ENCODE measurements at places on chromosomes 5 and 9. TPM values are rescaled to one million over a fixed set of nuclear protein-coding genes. Genes with fewer than 3 reads are reported as not detected.

Gene C5orf46
- not detected for total RNA-seq

Gene TBCA
- total RNA-seq: 97.4 TPM

DNA sequence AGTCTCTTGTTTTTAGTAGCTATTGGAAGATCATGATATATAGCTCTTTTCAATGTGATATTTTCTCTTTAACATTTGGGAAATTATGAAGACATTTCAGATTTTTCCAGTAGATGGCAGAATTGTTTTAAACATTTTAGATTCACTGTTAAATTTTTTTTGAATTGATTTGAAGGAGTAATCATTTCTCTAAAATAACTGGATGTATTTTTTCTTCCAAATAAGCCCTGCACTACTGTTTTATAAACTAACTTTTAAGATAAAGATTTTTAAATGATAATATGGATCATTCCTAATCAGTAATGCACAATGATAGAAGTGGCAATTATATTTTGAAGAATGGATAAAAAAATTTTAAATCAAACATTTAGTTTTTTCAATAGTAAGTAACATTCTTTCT, 14.2 kb downstream of the NDUFAF2 start:
- no peaks in the 10 kb centered on the region for H3K27me3 ChIP-seq
- no peak for DNase-seq
- no peak overlapping the region for H3K4me3 ChIP-seq
- peaks cover 2% of the 10 kb centered on the region for H3K4me1 ChIP-seq
- H3K36me3 ChIP-seq: no peaks in the 10 kb centered on the region

GRCh38 chr9:130731355-130731754, 37.8 kb downstream of the EXOSC2 start:
- no peak overlapping the region for H3K27ac ChIP-seq
- no peaks in the 10 kb centered on the region for H3K27me3 ChIP-seq
- H3K4me3 ChIP-seq: no peak overlapping the region

DNA sequence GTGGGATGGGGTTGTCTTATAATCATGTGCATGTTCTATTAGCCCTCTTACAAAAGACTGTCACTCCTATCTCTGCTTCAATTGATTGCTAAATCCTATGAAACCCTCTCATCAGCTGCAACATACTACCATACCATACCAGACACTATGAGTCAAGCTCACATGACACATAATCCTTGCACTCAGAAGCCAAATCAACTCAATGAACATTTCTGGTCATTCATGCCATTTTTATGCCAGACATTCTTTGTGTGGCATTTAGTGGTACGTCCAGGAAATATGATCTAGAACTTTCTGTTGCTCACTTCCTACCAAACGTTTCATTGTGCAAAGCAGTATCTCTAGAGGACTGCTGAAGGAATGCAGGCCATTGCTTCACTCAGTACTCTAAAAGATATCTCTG, 159.2 kb upstream of the GNA14 start:
- no peak for DNase-seq
- H3K27me3 ChIP-seq: no peaks in the 10 kb centered on the region
- H3K27ac ChIP-seq: no peak overlapping the region
- no peaks in the 10 kb centered on the region for H3K36me3 ChIP-seq

- DNase-seq: no peak
- no peaks in the 10 kb centered on the region for H3K36me3 ChIP-seq
- H3K27me3 ChIP-seq: no peaks in the 10 kb centered on the region
- H3K4me1 ChIP-seq: no peaks in the 10 kb centered on the region
Observed at GRCh38 chr9:84375954-84376353, 35.4 kb upstream of the SLC28A3 start.

DNA sequence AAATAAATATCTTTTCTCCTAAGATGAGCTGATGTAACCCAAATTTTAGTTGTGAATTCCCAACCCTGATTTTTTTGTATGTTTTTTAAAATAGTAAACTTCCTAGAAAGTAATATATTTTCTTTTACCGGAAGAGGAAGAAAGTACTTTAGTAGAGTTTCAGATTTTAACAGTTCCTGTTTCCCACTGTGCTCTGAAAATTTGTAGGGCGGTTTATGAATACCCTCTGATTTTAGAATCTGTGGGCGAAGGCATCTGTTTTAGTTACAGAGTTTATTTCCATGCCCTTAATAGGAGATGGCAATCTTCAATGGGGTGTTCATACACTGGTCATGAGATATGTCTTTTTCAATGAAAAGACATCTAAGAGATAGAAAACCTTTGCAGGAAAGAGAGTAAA, 3.7 kb upstream of the HOMER1 start:
- H3K36me3 ChIP-seq: no peaks in the 10 kb centered on the region
- peaks cover 15% of the 10 kb centered on the region for H3K27me3 ChIP-seq
- peaks cover 15% of the 10 kb centered on the region for H3K4me1 ChIP-seq
- H3K27ac ChIP-seq: no peak overlapping the region
- no peak for DNase-seq

GRCh38 chr5:59893429-59894227, at the start of gene PDE4D:
TSS of gene PDE4D (minus strand) at chr5:59893726.
- no peak within 1 kb of the TSS for H3K4me3 ChIP-seq
- no peaks in the 10 kb centered on the region for H3K36me3 ChIP-seq
- no peaks in the 10 kb centered on the region for H3K4me1 ChIP-seq
- H3K27me3 ChIP-seq: peaks cover 26% of the 10 kb centered on the region
- H3K27ac ChIP-seq: no peak within 1 kb of the TSS

DNA sequence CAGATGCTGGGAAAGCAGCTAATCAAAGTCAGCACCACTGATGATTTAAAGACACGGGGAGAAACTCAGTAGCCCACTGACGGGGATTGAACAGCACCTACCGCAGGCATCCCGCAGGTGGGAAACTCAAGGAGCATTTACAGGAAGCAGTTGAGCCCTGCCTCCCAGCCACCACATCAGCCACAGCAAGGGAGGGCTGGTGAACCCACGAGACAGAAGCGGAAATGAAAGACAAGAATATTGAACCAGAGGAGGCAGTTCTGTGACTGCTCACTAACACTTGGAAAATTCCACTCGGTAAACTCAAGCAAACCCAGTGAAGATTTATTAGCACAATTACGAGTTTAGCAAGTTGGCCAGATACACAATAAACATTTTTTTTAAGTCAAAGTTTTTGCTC, 10.6 kb upstream of the FAM163B start:
- H3K4me1 ChIP-seq: peaks cover 36% of the 10 kb centered on the region
- DNase-seq: peak; percentile 61
- no peak overlapping the region for H3K27ac ChIP-seq

DNA sequence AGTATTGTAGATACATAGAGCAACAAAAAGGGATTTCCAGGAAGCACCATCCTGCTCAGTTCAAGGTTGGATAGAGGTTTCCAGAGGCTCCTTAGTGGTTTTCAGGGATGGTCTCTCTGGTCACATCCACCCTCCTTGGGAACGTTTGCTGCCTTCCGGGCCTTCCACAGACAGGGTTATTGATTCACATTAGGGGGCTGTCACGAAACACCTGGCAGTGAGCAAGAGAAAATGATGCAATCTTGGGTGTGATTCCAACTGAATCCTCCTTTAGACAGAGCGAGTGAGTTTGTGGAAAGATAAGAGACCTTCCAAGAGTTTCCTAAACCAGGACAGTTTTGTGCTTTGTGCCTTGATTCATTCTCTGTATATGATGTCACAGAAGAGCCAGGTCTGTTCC, 43.8 kb upstream of the CTSL start:
- peaks cover 21% of the 10 kb centered on the region for H3K4me1 ChIP-seq
- no peaks in the 10 kb centered on the region for H3K36me3 ChIP-seq
- H3K4me3 ChIP-seq: no peak overlapping the region
- H3K27me3 ChIP-seq: no peaks in the 10 kb centered on the region
- no peak for DNase-seq
- no peak overlapping the region for H3K27ac ChIP-seq

DNA sequence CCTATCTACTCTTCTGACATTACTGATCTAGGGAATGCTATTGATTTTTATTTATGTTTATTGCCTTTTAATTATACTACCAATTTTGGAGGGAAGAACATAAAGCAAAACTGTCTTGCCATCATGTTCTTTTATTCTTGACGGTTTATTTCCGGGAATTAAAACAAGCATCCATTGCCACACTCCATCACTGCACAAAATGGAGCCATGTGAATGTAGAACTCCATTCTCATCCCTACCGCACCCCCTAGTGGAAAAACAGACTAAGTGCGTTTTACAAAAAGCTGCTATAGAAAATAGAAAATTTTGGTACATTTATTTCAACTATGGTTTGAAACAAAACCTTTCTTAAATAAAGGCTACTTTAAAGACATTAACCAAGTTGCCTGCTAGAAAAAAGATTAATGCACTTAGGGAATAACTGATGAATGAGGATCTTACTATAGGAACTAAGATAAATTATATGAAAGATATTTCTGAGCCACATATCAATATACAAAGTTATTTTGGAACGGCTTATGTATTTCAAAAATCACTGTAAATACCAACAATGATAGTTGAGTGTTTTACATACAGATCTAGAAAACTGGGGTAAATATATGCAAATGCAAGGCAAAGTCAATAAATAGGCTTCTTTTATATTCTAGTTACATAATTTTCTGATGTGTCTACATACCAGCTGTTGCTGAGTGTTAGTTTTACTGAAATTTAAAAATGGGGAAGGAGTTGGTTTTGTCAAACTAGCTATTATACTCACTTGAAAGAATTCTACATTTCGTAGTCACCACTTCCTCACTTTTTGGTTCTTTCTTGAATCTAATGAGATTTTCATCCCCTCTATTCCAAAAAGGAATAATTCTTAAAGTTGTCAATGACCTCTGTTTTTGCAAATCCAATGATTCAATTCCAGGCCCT, 26.5 kb downstream of the OXCT1 start:
- no peak overlapping the region for H3K4me3 ChIP-seq
- peaks cover 36% of the 10 kb centered on the region for H3K36me3 ChIP-seq
- no peaks in the 10 kb centered on the region for H3K4me1 ChIP-seq
- no peaks in the 10 kb centered on the region for H3K27me3 ChIP-seq
- H3K27ac ChIP-seq: no peak overlapping the region

DNA sequence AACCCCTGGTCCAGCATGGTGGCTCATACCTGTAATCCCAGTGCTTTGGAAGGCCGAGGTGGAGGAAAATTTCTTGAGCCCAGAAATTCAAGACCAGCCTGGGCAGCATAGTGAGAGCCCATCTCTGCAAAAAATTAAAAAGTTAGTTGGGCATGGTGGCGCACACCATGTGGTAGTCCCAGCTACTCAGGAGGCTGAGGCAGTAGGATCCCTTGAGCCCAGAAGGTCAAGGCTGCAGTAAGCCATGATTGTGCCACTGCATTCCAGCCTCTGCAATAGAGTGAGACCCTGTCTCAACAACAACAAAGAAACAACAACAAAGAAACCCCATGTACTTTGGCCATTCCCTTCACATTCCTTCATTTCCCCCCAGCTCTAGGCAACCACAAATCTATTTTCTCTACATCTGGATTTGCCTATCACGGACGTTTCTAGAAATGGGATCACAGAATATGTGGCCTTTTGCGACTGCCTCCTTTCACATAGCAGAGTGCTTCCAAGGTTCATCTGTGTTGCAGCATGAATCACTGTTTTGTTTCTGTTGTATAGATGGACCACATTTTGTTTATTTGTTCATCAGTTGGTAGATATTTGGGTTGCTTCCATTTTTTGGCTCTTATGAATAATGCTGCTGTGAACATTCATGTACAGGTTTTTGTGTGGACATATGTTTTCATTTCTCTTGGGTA, 17.9 kb downstream of the MIGA2 start:
- no peaks in the 10 kb centered on the region for H3K27me3 ChIP-seq
- H3K36me3 ChIP-seq: peaks cover 10% of the 10 kb centered on the region
- H3K4me3 ChIP-seq: no peak overlapping the region
- H3K27ac ChIP-seq: no peak overlapping the region
- no peak for DNase-seq

- no peaks in the 10 kb centered on the region for H3K27me3 ChIP-seq
- H3K4me1 ChIP-seq: no peaks in the 10 kb centered on the region
- no peak overlapping the region for H3K27ac ChIP-seq
- DNase-seq: no peak
- no peak overlapping the region for H3K4me3 ChIP-seq
- no peaks in the 10 kb centered on the region for H3K36me3 ChIP-seq
Observed at GRCh38 chr5:168209244-168209995, 82.0 kb upstream of the WWC1 start.

DNA sequence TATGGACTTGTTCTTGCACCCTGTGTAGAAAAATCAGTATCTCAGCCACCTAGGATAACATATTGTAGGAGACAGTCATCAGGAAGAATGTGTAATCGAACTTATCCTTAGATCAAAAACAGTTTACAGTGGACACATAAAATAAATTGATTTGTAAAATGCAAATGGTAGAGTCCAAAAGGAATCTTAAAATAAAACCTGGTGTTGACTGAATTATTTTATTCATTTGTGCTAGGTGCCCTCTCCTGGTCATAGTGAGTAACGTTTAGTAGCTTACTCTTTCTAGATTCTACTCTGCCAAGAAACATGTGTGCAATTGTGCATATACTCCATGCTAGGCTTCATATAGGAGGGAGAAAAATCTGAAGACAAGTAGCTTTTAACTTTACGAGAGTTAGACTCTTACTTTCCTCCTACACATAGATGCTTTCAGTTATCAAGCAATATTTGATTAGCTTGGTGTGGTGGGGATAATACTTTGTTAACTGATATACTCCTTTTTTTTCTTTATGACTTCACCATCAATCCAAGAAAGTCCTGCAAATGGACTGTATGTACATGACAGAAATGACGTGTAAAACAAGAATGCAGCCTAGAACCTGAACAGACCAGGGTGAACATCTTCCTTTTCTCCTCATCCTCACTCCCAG, 23.7 kb upstream of the LOX start:
- H3K27me3 ChIP-seq: no peaks in the 10 kb centered on the region
- no peak overlapping the region for H3K4me3 ChIP-seq
- H3K27ac ChIP-seq: no peak overlapping the region
- no peaks in the 10 kb centered on the region for H3K4me1 ChIP-seq
- no peaks in the 10 kb centered on the region for H3K36me3 ChIP-seq

DNA sequence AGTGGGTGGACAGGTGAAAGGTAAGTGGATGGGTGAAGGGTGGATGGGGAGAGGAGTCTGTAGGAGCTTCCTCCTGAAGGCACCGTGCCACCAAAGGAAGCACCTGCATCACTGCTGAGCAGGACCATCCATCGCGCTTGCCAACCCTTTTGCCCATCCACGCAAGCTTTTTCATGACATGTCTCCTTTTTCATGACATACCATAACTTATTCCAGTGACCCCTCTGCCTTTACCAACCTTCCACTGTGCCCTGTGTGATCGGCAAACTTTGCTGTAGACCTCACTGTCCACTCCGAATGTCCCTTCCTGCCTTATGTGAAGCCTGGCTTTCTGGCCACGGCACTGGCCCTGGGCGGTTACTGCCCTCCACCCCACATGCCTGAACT, 13.4 kb downstream of the FLT4 start:
- no peaks in the 10 kb centered on the region for H3K27me3 ChIP-seq
- DNase-seq: no peak
- no peak overlapping the region for H3K4me3 ChIP-seq
- no peaks in the 10 kb centered on the region for H3K36me3 ChIP-seq
- H3K4me1 ChIP-seq: no peaks in the 10 kb centered on the region
